ENCODE measurements at places on chromosomes 16 and 17. TPM values are rescaled to one million over a fixed set of nuclear protein-coding genes. Genes with fewer than 3 reads are reported as not detected.

DNA sequence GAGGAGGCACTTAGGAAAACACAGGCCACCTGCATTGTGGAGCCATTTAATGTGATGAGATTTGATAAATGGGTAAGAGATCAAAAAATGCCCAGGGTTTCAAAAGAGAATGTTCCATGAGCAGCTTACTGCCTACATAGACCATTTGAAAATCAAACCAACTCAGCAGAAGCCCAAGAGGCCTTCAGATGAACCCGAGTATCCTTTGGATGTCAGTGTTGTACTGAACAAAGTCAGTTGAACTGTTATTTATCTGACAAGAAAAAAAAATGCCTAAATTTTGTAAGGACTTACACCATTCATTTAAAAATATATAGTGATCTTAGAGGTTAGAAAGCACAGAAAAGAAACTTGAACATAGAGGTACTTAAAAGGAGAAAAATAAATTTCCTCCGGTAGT is 381.7 kb downstream of the ZFHX3 start:
- H3K27me3 ChIP-seq: no peaks in the 10 kb centered on the region
- no peaks in the 10 kb centered on the region for H3K36me3 ChIP-seq
- peaks cover 8% of the 10 kb centered on the region for H3K4me1 ChIP-seq
- H3K27ac ChIP-seq: no peak overlapping the region
- no peak overlapping the region for H3K4me3 ChIP-seq

DNA sequence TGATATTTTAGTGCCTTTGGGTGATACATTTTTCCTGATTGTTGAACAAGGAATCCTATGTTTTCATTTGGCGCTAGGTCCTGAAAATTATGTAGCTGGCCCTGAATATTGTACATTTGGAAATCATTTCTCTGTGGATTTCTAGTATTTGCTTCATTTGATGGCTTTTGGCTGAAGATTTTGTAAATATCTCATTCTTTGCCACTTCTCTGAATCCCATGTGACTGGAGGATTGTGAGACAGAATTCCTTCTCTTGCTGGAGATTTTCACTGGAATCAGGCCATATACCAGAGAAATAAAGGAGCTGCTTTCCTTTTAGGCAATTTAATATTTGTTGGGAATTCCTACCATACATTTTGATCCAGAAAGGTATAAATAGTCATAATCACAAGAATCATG is 8.6 kb downstream of the KRT28 start:
- no peaks in the 10 kb centered on the region for H3K4me1 ChIP-seq
- no peak for DNase-seq
- H3K4me3 ChIP-seq: no peak overlapping the region

- no peaks in the 10 kb centered on the region for H3K36me3 ChIP-seq
- H3K4me3 ChIP-seq: no peak overlapping the region
- H3K27me3 ChIP-seq: no peaks in the 10 kb centered on the region
- DNase-seq: peak; percentile 74
- H3K4me1 ChIP-seq: no peaks in the 10 kb centered on the region
Observed at GRCh38 chr17:66200685-66201092, 8.8 kb upstream of the CEP112 start.

The BAHCC1 gene
- total RNA-seq: 5.2 TPM

The IGF2BP1 gene
- 4.3 TPM for total RNA-seq

GRCh38 chr16:85179344-85180046 is 67.2 kb upstream of the CIBAR2 start:
- no peaks in the 10 kb centered on the region for H3K27me3 ChIP-seq
- H3K4me1 ChIP-seq: peaks cover 27% of the 10 kb centered on the region
- H3K36me3 ChIP-seq: peaks cover 11% of the 10 kb centered on the region
- H3K4me3 ChIP-seq: no peak overlapping the region
- no peak overlapping the region for H3K27ac ChIP-seq

The PRAC1 gene
- not detected for total RNA-seq

DNA sequence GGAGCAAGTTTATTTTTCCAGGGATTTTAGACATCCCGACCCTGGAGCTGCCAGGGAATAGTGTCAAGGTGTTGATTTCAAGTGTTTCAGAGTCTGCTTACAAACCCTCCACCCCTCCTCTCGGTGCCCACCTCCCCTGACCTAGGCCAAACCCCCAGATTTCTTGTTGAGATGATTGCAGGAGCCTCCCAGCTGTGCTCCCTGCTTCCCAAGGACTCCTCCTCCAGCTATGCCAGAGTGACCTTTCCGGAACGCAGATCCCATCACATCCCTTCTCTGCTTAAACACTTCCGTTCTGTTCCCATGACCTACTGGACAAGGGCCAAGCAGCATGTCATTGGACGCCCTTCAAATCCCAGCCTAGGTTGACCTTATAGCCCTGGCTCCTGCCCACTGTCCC is 23.7 kb upstream of the CDH1 start:
- no peak for DNase-seq
- H3K4me3 ChIP-seq: no peak overlapping the region
- no peaks in the 10 kb centered on the region for H3K36me3 ChIP-seq
- H3K4me1 ChIP-seq: no peaks in the 10 kb centered on the region
- peaks cover 19% of the 10 kb centered on the region for H3K27me3 ChIP-seq

DNA sequence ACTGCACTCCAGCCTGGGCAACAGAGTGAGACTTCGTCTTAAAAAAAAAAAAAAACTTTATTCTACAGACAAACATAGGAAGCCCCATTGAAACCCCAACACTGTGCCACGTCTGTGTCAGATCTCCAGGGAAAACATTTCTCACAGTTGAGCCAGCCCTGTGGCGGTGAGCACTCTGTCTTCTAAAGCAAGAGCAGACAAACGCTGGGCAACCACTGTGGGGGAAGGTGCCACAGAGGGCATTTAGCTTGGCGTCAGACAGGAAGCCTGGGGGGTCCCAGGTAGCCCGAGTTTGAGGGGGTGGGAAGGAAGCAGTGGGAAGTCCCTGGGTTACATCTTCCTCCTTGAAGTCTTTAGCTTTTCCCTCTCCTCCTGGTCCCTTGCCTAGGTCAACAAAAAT is 16.0 kb downstream of the C17orf100 start:
- no peak overlapping the region for H3K4me3 ChIP-seq
- H3K27ac ChIP-seq: no peak overlapping the region
- H3K27me3 ChIP-seq: peaks cover 8% of the 10 kb centered on the region
- DNase-seq: no peak
- H3K36me3 ChIP-seq: no peaks in the 10 kb centered on the region
- H3K4me1 ChIP-seq: no peaks in the 10 kb centered on the region

- no peak overlapping the region for H3K27ac ChIP-seq
- peak; percentile 41 for DNase-seq
- no peaks in the 10 kb centered on the region for H3K36me3 ChIP-seq
- H3K4me1 ChIP-seq: no peaks in the 10 kb centered on the region
Observed at GRCh38 chr17:65794572-65794971, 233.1 kb upstream of the AXIN2 start.

All from GM23248 (cell line).